ENCODE measurements at places on chromosomes 5 and 9.

DNA sequence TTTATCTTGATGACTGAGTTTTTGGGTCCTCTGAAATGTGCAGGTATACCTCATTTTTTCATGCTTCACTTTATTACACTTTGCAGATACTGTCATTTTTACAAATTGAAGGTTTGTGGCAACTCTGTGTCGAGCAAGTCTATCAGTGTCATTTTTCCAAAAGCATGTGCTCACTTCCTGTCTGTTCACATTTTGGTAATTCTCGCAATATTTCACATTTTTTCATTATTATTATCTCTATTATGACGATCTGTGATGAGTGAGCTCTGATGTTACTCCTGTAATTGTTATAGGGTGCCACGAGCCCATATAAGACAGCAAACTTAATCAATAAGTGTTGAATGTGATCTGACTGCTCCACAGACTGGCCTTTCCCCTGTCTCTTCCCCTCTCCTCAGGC, 73.4 kb upstream of the FBXW11 start:
- DNase-seq = no peak

DNA sequence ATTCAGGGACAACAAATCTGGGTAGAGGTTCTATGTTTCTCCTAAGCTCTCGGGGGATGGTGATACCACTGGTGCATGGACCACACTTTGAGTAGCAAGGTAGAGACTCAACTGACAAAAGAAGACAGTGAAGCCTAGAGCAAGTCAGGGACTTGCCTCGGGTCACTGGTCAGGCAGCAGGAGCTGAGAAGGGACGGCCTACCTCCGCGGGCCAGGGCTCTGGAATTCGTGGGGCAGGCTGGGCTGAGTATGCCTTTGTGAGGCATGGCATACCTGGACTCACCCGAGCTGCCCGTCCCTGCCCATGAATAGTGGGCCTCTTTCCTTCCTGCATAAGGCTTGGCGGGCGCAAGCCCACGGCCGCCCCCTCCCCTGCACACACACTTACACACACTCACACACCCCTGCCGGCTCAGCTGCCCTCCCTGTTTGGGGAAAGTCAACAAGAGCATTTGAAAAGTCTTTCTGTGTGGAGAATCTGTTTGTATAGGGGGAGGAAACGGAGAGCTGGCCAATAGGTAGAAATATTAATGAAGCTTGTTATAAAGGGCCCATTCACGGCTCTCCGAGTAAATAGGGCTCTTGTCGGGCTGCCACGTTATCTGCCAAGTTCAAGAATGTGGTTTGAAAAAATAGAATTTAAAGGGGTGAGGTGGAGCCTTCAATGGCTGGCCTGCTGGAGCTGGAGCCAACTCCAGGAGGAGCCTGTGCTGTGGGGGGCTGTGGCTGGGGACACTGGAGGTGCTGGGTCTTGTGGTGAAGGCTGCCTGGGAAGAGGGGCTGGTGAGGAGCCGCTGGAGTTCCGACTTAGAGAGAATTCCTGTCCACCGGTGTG, 19.1 kb upstream of the KIF12 start:
- DNase-seq = no peak

DNA sequence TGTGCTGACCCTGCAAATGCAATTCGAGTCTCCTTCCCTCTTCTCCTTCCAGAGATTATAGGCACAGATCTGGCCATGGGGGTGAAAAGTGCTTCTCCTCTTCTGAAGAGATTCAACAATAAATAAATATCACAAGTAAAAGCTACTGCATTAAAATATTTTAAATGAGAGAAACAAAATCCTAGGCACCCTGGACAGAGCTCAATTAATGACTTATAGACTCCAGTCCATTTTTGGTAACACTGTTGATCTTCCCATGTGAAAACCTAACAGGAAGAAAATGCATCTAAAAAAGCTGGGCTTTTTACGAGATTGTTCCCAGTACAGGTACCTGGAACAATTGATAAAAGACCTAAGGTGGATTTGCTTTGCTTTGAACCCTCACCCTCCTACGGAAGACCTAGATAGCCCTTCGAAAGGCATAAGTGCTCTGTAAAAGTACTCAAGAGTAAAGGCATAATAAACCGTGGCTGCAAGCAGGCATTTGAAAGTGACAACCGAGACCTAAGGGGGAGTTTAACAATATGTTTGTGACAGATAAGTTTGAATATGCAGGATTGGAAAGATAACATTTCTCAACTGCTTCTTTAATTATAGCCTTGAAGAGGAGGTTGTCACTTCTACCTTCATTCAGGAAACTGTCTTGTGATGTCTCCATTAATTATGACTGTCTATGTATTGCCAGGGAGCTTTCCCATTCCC, 29.4 kb upstream of the MED10 start:
- DNase-seq = no peak

GRCh38 chr5:103224894-103225246, 33.7 kb upstream of the MACIR start:
- DNase-seq = no peak

GRCh38 chr9:123540457-123540856, 184.5 kb downstream of the CRB2 start:
- DNase-seq = no peak

Data from activated CD8-positive, alpha-beta memory T cell treated with anti-CD3 and anti-CD28 coated beads for 1 hour (primary cell).